NCI-H1105 treated with DMSO at 0.1 percent for 48 hours (cell line): ENCODE measurements at places on chromosomes 5 and 9.
A peak's percentile ranks its signal among the peaks of the same experiment; 100 is the strongest.

- DNase-seq = no peak
Measured at GRCh38 chr5:7412409-7412808, 16.5 kb downstream of the ADCY2 start.

- DNase-seq = no peak
Measured at GRCh38 chr5:15695215-15695731, 195.3 kb downstream of the FBXL7 start.

GRCh38 chr5:6112538-6112937, 265.8 kb downstream of the MED10 start:
- no peak for DNase-seq

DNA sequence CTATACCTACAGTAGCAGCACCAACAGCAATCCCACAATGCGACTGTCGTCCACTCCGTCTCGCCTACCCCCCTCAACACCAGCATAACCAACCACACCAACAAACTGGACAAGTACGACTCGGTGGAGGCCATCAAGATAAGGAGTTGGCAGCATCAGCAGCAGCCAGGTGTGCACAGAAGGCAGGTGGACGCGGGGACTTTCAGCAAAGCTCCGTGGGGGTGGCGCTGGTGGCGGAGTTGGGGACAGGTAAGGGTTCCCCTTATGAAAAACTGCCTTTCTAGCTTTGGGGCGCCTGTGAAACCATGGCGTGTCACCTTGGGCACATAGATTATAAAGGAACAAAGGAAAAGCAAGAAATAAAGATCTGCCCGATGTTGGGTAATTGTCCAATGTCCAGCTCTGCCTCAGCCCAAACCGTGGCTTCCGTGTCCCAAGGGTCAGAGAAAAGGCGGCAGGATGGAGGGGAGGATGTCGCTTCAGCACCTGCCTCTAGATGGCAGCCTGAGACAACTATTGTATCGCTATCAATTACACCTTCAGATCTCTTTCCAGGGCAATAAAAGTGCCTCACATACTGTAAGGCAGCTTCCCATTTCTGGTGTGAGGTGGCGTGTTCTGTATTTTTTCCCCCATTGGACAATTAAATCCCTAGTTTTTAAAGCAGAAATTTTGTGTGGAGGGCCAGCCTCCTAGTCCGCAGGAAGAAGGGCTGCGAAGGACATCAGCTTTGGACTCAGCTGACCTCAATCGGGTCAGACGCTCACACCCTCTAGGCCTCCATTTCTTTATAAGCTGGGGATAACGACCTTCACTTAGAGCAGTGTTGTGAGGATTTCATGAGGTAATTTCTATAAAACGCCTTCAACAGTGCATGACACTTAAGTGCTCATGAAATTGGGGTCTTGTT, 58.8 kb downstream of the MTRR start:
- peak; percentile 74 for DNase-seq

DNA sequence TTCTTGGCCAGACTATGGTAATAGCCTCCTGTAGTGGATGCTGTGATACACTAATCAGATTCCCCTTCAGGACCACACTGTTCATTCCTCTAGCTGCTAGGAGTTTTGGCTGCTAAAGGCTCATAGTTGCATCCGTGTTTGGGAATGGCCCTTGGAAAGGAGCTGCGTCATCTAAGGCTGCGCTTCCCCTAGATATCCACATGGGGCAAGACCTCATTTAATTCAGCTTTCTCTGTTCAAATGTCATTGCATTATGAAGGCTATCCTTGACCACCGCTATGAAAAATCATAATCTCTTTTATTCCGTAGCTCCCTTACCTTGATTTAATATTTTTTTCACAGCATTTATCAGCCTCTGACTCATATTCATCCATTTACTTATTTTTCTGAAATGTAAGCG, 258.3 kb upstream of the NR4A3 start:
- DNase-seq = no peak

DNA sequence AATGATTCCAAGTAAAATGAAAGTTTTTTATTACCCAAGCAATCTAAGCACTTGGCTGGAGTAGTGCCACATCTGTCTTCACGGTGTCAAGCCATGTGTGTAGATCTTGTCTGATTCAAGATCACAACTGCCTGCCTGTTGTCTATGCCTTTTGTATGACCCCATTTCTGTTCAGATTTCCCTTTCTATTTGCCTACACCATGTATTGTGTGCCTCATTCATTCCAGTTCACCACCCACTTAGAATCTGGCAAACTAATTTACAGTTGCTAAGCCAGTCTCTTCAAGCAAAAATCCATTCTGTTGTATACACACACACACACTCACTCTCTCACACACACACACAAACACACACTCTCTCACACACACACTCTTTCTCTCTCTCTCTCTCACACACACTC, 33.7 kb downstream of the GLDC start:
- DNase-seq = no peak

DNA sequence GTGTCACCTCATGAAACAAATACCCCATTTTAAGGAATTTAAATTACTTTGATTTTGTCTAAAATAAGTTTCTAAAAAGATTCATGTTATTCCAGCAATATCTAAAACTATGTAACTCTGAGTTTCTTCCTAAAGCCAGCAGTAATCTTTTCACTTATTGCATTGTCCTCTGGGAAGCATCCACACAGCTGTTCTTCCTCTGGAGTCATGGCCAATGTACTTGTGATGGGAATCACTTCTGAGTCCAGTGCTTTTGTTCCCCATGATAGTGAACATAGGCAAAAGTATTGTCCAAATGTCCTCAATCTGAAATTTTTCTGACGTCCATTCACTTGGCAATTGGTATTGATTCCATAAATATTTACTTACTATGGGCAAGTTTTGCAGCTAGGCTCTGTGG, 125.0 kb downstream of the STARD4 start:
- DNase-seq = no peak

DNA sequence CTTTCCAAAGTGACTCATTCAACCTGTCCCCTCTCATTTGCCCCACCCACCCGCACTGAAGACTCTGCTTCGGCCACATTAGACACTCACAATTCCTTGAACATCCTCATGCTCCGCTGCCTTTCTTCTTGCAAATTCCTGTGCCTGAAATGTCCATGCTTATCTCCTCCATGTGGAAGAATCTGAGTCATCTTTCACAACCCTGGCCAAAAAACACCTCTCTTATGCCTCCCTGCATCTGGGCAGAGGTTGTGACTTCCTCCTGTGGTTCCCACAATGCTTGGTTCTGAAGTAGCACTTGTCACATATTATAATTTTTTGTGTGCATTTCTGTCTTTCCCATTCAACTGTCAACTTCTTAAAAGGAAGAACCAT, 238.6 kb downstream of the ENC1 start:
- DNase-seq = no peak

GRCh38 chr5:177131352-177132135, 2.0 kb upstream of the NSD1 start:
- DNase-seq = no peak

- DNase-seq = no peak
Measured at GRCh38 chr9:107462691-107463090, 26.9 kb downstream of the KLF4 start.

DNA sequence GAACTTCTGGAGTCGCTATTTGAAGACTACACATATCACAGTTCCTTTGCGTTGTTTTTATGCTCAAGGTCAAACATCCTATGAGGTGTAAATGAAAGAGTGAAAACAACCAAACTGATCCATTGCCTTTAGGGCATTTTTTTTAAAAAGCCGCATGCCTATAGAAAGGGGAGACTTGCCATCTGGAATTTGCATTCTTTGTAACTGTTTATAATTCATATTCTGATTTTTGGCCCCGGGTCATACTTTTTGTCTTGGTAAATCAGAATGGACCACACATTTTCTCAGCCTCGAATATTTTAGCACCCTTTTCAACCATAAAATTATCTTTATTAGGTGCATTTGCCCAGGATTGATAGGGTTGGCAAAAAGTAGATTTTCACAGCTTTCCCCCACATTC, 188.0 kb downstream of the GOLPH3 start:
- no peak for DNase-seq

- no peak for DNase-seq
Measured at GRCh38 chr9:113293285-113293878, 9.8 kb downstream of the RNF183 start.

DNA sequence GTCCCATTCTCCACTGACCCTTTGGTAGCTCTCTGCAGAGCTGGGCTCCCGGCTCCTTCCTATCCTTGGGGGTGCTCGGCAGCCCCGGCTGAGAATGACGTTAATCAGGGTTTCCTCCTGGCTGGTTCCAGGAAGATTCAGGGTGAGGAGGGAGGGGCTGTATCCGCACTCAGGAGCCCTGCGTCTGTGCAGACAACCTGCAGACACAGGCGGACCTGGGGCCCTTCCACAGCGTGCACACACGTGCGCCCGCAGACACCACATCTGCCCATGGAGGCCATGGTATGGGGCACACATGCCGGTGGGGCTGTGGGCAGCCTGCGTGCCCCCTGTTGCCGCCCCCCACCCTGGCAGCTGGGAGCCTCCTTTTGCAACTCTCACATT, 66.6 kb upstream of the RNU6ATAC start:
- no peak for DNase-seq

DNA sequence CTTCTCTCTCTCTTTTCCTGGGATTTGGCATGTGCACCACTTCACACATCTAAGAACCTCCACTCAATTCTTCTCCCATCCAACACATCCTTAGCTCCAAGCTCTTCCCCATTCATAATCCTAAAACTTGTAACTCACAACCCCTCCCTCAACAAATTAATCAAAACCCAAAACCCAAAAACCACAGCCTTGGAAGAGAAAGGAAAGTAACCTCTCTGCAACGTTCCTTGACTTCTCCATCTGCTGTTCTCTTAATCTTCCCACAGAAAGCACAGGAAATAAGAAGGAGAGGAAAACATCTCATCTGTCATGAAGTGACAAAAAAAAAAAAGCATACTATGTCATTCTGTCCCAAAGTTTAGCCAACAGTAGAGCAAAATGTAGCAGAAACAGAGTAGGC, 66.2 kb downstream of the DRD1 start:
- DNase-seq = no peak

GRCh38 chr9:87657190-87657589, 68.7 kb upstream of the CTSL start:
- DNase-seq = no peak

- no peak for DNase-seq
Measured at GRCh38 chr5:6837519-6838110, 124.4 kb downstream of the TENT4A start.

- no peak for DNase-seq
Measured at GRCh38 chr5:124103671-124104070, 591.7 kb downstream of the CSNK1G3 start.

GRCh38 chr5:92544036-92544435, 1037.0 kb downstream of the NR2F1-AS1 start:
- no peak for DNase-seq

- no peak for DNase-seq
Measured at GRCh38 chr9:8766096-8766495, 966.5 kb upstream of the DMAC1 start.

DNA sequence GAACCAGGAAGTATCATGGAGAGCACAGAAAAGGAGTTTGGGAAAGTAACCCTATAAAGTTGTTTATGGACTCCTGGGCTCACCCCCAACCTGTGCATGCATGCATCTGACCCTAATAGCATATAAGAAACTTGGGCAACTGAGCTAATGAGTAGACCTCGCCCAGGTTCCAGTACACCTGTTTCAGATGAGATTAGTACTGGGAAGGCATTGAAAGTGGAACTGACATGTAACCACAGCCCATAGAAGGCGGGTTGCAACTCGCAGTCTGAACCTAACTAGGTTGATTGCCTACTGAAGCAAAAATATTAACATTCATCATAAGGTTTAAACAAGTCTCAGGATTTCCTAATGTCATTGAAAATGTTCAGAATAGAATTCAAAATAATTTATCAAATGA, 87.0 kb downstream of the WNK2 start:
- no peak for DNase-seq

DNA sequence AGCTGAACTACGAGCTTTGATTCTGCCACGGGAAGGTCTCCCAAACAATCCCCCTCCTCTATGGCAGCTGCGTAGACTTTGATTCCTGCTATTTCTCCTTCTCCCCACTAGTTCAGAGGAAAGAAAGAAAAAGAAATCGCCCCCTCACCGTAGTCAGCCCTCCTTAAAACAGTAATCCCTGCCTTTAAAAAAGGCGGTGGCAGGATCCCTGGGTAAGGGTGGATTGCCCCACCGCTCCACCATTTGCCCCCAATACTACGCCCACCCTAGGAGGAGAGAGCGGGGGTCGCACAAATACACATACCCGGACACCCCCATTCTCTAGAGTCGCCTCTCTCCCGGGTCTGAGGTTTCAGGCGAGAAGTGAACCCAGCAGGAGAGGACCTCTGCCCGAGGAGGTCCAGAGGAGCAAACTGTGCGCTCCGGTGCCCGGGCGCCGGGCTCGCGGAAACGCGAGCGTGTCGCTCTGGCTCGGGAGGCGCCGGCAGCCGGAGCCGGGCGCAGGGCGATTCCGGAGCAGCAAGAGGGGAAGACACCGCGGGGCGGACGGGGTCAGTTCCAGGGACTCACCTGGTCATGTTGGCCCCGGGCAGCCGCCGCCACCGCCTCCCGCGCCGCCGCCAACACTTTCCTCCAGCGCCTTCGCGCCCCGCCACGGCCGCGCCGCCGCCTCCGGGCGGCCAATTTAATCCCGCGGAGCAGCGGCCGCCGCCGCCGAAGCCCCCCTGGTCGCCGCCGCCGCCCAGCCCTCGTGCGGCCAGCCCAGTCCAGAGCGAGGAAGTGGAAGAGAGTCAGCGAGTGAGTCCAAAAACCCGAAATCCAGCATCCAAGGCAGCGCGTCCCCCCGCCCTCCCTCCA, 1057.7 kb upstream of the DMAC1 start:
- DNase-seq = peak; percentile 46

GRCh38 chr5:89293810-89294209, 410.8 kb upstream of the MEF2C start:
- DNase-seq = no peak

GRCh38 chr9:68802525-68803015, 97.5 kb downstream of the PIP5K1B start:
- no peak for DNase-seq

DNA sequence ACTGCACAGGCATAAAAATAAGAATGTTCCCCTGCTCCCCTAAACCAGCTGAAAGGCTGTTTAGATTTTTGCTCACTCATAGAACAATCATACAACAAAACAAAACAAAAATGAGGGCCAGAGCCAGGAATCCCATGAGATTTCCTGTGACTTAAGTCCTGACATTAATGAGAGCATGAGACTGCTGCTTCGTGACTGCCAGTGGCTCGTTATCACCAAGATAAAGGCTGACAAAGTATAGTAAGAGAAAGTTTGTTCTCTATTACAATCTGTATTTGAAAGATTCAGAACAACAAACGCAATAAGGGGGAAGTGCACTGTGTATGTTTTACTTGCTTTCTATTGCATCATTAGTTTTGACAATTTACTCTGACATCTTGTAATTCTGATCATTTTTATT, 837.1 kb upstream of the C9orf72 start:
- DNase-seq = peak; percentile 14

GRCh38 chr5:59620535-59621212, 272.9 kb downstream of the PDE4D start:
- no peak for DNase-seq
